Natural killer cell treated with Interleukin-12 subunit alpha and Interleukin-12 subunit beta and Interleukin-15 and Interleukin-18, amount 100 ng/mL, for 72 hours (primary cell): ENCODE measurements at places on chromosomes 16 and 17.

- DNase-seq = no peak
Measured at GRCh38 chr17:17177176-17177575, 29.0 kb downstream of the PLD6 start.

- DNase-seq = no peak
Measured at GRCh38 chr16:57043248-57043647, 49.1 kb upstream of the CPNE2 start.

DNA sequence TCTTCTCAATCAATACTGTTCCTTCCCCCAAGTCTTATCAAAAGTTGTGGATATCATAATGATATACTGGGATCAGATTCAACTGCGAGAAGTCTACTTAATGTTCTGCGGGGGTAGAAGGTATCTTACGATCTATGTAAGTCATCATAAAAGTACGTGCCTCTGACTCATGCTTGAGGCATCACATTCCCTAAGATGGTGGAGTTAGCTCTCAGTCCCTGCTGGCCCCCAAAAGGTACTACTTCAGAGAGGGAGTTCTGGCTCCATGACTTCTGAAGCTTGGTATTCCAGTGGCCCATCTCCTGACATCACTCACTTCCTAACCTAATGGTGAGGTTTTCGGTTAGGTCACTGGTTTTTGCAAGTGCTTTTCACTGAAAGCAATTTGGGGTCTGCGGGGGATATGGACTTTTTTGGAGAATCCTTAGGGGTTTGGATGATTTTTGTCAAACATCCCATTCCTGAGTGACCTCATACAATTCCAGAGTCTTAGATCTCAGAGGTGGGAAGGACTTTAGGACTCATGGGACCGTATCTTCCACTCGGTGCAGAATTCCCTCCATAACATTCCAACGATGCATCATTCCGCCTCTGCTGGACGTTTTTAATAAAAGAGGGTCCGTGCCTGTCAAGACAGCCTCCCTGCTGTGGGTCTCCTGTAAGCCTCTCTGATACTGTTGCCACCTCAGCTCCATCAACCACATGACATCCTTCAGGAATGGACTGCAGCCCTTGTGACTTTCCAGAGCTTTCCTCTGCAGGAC is 74.3 kb downstream of the DYNLRB2 start:
- no peak for DNase-seq

GRCh38 chr17:37847811-37848331 is 76.3 kb upstream of the TBC1D3K start:
- DNase-seq = peak; percentile 77

DNA sequence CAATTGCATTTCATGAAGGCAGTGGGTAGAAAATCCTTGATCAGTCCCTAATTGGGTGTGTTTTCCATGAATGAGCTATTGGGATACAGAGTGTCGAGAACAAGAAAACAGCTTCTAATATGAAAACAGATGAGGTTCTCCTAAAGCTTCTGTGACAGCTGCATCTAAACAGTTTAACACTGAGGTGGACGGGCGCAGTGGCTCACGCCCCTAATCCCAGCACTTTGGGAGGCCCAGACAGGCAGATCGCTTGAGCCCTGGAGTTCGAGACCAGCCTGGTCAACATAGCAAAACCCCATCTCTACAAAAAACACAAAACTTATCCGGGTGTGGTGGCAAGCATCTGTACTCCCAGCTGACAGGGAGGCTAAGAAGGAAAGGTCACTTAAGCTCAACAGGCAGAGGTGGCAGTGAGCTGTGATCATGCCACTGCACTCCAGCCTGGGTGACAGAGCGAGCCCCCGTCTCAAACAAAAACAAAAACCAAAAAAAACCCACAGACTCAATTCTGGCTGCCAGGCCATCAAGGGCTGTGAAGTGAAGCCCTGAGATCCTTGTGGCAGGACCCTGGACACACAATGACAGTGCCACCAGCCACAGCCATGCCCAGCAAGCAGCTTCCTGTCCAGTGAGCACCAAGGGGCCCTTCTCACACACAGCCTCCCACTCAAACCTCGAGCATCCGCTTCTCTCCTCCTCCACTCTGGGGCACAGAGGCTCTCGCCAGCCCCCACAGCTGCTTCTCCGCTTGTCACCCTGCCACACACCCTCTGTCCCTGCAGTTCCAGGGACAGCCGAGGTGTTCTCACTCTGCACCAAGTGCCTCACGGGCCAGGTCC is 44.0 kb downstream of the ANKRD11 start:
- peak; percentile 77 for DNase-seq

DNA sequence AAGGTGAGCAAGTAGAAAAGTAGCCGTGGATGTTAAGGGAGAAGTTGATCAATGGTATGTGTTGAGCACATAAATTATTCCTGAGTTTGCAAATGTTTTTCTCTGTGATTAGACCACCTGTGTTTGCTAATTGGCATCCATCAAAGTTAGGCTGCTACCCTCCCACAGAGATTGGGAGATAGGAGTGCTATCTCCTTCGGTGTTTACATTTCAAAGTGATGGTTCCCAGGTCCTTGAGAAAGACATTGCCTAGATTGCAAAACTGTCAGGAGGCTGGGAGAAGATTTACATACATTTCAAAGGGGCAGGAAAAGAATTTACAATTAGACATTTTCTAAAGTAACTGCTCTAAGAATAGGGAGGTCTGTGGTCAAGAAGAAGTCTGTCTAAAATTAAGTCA is 54.3 kb upstream of the CNTNAP4 start:
- no peak for DNase-seq
